ENCODE measurements at places on chromosomes 1 and 21. TPM values are rescaled to one million over a fixed set of nuclear protein-coding genes. Genes with fewer than 3 reads are reported as not detected.

The MIXL1 gene
- total RNA-seq: not detected

The EFNA1 gene
- 25.4 TPM for total RNA-seq

The CELA3A gene
- not detected for total RNA-seq

The SCNM1 gene
- 19.1 TPM for total RNA-seq

The GBP7 gene
- not detected for total RNA-seq

GRCh38 chr1:165894591-165894990, 67.2 kb downstream of the UCK2 start:
- DNase-seq: no peak

DNA sequence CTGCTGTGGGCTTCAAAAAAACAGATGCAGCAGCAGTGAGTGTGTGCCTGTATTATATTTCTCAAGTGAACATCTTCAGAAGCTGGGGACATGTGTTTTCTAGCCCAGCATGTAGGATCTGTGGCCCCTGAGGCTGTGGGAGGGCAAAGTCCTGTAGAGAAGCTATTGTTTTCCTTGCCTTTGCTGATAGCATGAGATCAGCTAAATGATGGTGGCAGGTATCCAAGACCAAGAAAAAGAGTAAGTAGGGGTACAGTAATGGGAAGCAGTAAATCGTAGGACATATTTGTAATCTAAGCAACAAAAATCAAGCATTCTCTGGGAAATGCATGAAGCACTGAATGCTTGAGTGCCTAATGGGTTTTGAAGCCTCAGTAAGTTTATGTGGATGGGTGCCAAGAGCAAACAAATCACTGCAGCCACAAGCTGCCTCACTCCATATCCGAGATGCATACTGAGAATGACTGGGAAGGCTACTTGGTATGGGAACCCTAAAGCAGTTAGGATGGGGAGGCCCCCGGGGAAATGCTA, 98.3 kb downstream of the CD58 start:
- DNase-seq: peak; percentile 26

GRCh38 chr1:14415396-14415795, 183.1 kb upstream of the KAZN start:
- no peak for DNase-seq

DNA sequence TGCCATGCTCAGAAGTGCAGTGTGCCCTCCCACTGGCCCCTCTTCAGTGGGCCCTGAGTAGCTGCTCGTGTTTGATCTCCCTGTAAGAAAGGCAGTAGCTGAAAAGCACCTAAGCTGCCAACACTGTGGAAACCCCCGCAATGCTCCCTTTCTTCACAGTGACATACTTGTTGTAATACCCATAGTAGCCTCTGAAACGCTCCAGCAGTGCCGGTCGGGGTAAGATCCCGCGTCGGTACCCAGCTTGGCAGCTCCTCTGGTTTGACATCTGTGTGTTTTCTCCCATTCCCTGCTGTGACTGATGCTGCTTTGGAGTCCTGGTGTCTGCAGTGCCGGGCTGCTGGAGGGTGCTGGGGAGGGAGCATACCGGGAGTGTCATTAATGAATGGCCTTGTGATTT, 3.6 kb downstream of the CHAF1B start:
- DNase-seq: peak; percentile 62

DNA sequence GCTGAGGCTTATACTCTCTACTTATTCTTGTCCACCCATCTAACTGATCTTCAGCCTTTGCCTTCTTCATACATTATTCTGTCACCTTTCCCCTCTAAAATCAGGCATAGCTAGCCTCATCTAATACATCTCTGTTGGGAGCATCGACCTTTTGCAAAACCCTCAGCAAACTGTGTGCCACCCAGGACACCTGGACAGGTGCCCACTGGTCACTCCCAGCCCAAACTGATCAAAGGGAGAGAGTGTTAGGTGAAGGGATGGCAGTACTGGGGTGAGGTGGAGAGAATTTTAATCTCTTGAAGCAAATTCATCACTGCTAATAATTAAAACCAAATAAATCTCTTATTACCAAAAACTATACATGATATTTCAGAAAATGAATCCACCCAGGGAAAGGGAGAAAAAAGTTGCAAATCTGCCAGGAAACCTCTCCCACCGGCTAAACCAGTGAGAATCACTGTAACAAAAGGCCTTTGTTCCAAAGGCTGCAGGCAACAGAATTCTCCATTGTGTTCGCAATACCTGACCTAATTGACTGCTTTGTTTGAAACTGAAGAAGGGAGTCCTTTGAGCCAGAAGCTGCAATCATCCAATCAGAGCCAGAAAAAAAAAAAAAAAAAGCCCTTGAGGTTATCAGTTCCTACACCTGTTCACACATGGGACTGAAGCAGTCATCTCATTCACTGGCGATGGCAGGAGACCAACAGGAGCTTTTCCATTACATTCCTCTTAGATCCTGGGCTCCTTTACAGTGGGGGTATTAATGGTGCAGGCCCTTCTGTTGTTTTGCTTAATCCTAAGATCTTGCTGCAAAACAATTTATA, 172.6 kb downstream of the APP start:
- peak; percentile 58 for DNase-seq

DNA sequence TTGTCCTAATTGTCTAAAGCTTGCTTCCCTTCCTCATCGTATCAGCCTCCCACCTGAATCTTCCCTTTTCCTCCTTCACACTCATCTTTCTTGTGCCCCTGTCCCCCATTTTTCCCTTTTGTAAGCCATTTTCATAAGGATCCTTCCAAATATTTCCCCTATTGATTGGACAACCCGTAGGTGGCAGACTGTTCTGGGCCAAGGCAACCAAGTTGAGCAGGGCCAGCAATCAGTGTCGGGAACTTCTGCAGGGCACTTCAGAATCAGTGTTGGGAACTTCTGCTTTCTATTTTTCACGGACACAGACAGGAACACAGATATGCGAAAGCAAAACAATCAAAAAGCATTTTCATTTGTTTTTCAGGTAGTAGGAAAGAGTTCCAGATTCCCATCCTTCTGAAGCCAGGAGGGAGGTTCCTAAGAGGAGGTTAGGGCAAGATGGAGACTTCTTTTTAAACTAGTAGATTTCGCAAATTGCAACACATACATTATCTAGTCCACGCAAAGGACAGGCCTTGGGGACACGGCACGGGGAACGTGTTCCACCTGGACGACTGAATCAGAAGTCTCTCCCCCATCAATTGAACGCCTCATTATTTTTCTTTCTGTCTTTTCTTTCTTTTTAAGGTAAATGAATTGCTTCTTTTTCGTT, 691 bp upstream of the MPZL1 start:
- peak; percentile 54 for DNase-seq

- no peak for DNase-seq
Measured at GRCh38 chr1:167420510-167420909, 97.8 kb downstream of the CD247 start.
